T-helper 2 cell treated with Interferon-gamma antibody and Interleukin-4, amounts not matched to agents 100 ng/mL and 5 ng/mL, for 36 hours (primary cell): ENCODE measurements at places on chromosomes 3 and 15. TPM values are rescaled to one million over a fixed set of nuclear protein-coding genes. Genes with fewer than 3 reads are reported as not detected.

The RPL35A gene
- total RNA-seq = 1,079 and 1,083 TPM in 2 replicates

The CCDC12 gene
- 67.6 and 71.5 TPM in 2 replicates for total RNA-seq

The FOXB1 gene
- 1.5 and 1.6 TPM in 2 replicates for total RNA-seq

The CACNA1D gene
- 4.5 and 4.8 TPM in 2 replicates for total RNA-seq

The RASGRP1 gene
- total RNA-seq = 115 and 116 TPM in 2 replicates

The RETNLB gene
- total RNA-seq = not detected in 2 replicates
